ENCODE measurements at places on chromosomes 6 and 20. TPM values are rescaled to one million over a fixed set of nuclear protein-coding genes. Genes with fewer than 3 reads are reported as not detected.

GRCh38 chr20:48795732-48796131 lies 32.1 kb downstream of the PREX1 start:
- DNase-seq = no peak

DNA sequence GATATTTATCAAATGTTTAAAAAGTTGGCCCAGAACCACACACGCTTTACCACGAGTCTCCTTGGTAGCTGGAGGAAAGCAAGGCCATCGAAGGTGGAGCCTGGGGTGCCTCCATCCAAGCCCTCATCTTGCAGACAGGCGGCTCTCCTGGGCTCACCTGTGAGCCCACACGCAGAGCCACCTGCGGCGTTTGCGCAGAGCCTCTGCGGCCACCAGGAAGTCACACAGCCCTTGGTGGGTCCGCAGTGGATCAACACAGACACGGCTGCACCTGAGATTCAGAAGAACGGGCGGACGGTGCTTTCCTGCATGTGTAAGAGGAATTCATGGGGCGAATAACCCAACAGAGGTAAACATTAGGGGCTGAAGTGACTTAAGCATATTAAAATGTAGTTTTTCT lies 24.5 kb upstream of the SMOC2 start:
- no peak for DNase-seq

- no peak for DNase-seq
These were observed 8.9 kb downstream of the GUCA1A start for GRCh38 chr6:42182101-42182500.

DNA sequence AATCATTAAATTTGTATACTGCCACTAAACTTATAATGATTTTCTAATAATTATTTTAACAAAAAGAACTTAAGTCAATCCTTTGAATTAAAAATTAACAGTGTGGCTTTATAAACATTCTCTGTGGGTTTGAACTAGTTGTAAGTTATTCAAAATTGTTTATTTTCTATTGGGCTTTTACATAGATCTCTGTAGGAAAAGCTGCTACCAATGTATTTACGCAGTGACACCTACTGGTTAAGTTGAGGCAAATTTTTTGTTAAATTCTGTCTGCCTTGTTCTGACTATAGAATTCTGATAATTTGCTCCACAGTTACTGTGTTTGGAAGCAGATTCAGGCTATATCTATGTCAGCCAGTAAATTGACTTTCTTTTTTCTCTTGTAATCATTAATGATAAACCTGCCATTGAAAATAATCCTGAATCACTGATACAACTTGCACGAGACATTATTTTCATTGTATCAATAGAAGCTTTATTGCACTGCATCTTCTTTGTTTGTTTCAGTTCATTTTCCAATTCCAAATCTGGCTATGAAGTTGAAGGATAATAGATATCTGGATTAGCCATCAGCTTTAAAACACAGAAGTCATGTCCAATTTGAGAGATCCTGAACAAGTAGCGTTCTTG lies 66.0 kb upstream of the UTRN start:
- peak; percentile 60 for DNase-seq

DNA sequence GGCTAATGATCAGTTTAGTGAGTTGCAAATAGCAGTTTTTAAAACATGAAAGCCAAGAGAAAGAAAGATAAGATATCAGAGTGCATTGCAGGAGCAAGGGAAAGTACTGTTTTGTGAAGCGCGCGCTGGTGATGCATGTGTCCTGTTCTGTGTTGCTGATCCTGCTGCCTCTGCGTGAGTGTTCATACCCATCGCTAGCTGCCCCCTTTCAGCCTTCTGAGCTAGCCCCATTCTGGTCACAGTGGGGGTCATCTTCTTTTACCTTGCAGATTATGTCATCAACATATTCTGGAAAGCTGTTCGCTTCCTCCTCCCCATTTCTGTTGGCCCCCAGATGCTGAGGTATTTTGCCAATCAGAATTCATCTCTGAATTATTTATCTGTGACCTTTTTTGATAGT lies 1.9 kb downstream of the MRAP2 start:
- DNase-seq = no peak

DNA sequence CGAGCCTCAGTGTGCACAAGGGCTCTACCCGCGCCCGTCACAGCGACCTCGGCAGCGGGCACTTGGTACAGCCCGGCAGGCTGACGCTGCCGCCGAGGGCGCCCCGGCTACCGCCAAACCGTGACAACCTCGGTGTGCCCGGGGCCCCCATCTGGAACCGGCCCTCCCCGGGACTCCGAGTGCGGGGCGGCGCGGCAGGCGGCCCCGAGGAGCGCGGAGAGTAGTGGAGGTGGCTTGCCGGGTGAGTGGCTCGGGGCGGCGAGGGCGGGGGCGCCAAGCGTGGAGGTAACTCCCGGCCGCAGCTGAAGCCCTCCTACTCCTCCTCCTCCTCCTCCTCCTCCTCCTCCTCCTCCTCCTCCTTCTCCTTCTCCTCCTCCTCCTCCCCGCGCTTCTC lies at the start of gene ISM1:
ISM1 (plus strand) TSS at position 371 of the 394 bp plus-strand sequence. CDS start 503 bp downstream, outside the sequence.
- no peak for DNase-seq

DNA sequence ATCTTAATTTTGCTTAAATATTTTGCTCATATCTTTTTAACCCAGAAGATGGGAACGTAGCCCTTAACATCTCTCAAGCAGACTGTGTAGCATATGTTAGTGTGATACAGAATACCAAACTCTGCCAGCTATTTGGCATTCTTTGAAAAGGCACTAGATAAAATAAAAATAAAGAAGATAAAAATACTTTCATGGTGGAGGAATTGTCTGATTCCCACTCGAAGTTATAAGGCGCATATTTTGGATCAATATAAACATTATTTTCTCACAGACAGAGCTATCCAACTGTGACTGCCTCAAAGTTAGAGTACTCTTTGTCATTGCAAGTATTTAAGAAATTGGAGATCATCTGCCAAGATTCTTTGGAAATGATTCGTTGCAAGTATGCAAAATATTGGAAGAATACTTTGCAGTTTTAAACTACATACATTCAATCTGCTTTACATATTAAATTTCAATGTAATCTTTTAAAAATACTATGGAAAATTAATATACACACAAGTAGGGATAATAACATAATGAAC lies 10.8 kb upstream of the EEF1E1 start:
- DNase-seq = no peak

- DNase-seq = peak; percentile 26
These were observed 4.5 kb upstream of the TREM2 start for GRCh38 chr6:41167173-41167963.

GRCh38 chr20:63073738-63074065 lies 66.9 kb upstream of the BHLHE23 start:
- DNase-seq = no peak

- no peak for DNase-seq
These were observed 1.2 kb downstream of the OGFR start for GRCh38 chr20:62805711-62806382.

GRCh38 chr6:166289207-166290060 lies 18.8 kb downstream of the PRR18 start:
- DNase-seq = no peak

GRCh38 chr20:17795501-17796071 lies 95.8 kb downstream of the BANF2 start:
- DNase-seq = no peak

Gene RGS19
- 33.6 TPM for total RNA-seq

Data from M059J (cell line).